GDM1 (cell line): ENCODE measurements at places on chromosomes 1 and 21.

- DNase-seq, result no peak
Measured at GRCh38 chr1:14778541-14778897, 180.0 kb downstream of the KAZN start.

- DNase-seq, result no peak
Measured at GRCh38 chr1:45206808-45207623, 611 bp upstream of the ZSWIM5 start.

DNA sequence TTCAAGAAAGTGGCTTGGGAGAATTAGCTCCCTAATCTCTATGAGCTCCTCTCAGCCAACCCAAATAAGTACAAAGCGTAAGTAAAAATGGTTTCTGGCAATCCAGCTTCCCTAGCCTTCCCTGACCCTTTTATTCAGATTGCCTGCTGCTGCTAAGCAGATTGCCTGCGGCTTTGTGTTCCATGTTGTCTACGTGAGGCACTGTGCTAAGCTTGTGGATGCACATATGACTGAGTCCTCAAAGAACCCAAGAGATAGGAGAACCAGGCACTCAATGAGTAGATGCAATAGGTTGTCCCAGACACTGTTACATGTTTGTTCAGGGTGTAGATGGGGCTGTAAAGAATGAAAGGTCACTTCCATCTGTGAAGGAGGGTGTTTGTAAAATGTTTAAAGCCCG is 6.3 kb upstream of the OSBPL9 start:
- no peak for DNase-seq

- no peak for DNase-seq
Measured at GRCh38 chr1:211551638-211552460, 27.1 kb downstream of the SLC30A1 start.

- DNase-seq, result no peak
Measured at GRCh38 chr21:35478161-35479064, 429.3 kb upstream of the RUNX1 start.

DNA sequence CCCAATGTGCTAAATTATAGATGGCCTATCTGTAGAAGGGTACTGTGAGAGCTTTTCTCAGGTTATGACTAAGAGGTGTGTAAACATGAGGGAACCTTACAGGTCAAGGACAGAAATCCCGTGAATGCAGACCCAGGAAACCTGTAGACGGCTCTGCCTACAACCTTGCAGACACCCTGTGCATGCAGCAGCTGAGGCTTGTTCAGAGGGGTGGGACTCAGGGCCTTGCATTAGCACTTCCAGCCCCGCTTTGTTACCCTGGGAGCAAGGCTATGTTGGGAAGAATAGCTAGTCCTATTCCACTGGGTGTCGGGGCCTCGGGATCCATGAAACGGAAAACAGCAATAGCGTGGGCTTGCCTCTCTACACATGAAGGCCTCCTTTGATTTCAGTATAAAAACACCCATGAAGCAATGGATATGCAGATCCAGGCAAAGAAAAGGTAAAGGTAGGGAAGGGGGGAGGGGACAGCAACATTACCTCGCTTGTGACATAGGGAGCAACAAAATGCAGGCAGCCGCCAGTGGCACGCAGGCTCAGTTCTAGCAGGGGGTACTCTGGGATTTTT is 9.5 kb upstream of the NDUFS5 start:
- no peak for DNase-seq

DNA sequence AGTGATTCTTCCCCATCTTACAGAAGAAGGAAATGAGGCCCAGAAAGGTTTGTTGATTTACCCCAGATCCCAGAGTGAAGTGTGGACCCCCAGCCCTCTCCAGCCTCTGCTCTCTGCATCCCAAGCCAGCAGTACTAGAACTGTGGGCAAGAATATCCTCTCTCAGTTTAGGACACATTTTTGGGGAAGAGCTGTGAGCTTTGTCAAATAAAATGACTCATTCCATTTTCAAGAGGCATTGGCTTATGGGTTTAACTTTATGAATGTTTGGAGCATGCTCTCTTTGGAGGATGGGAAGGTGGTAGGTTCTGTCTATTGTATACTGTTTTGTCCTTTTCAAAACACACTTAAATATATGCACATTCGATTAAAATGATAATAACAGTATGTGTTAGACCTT is 70.6 kb upstream of the CNTN2 start:
- no peak for DNase-seq

DNA sequence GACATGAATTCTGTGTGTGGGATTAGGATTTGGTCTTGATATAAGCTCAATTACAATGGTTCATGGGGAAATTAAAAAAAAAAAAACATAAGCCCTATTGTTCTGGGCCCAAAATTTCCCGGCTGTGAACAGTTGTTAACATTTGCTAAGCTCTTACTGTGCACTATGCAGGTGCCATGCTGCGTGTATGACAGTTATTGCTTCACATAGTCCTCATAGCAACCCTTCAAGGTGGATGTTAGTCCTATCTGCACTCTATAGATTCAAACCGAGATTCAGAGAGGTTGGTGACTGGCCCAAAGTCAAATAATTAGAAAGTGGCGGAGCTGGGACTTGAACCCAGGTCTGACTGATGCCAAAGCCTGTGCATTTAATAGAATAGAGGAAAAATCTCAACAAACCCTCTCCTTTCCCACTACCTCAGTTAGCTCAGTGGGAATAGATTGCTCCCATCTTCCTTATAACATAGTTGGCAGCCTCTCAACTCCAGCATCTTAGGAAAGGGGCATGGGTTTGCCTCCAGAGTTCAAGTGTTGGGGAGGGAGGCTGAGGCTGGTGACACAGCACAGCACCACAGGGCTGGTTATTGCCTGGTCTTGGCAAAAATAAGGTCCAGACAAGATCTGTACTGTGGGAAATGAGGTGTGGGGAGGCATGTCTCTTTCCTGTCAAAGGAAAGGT is 55.0 kb upstream of the GCLM start:
- no peak for DNase-seq

DNA sequence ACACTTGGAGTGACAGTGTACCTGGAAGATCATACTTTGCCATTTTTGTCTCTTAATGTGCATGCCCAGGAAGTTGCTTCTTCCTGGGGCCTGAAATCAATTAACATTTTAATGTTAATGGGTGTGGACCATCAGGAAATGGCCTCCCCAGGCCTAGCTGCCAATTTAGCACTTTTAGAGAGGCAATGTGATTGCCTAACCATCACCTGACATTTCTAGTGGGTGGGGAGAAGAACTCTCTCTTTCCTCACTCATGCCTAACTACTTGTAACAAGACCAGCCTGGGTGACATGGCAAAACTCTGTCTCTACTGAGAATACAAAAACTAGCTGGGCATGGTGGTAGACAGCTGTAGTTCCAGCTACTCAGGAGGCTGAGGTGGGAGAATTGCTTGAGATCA is 549.0 kb upstream of the RGS18 start:
- no peak for DNase-seq
